ENCODE measurements at places on chromosomes 11 and 22. TPM values are rescaled to one million over a fixed set of nuclear protein-coding genes. Genes with fewer than 3 reads are reported as not detected.
A peak's percentile ranks its signal among the peaks of the same experiment; 100 is the strongest.

The ELFN2 gene
- polyA plus RNA-seq = 59.9 TPM

GRCh38 chr22:31044262-31044861, 36.8 kb upstream of the SMTN start:
- DNase-seq = no peak

GRCh38 chr11:121769191-121769590, 316.4 kb upstream of the SORL1-AS1 start:
- DNase-seq = no peak

DNA sequence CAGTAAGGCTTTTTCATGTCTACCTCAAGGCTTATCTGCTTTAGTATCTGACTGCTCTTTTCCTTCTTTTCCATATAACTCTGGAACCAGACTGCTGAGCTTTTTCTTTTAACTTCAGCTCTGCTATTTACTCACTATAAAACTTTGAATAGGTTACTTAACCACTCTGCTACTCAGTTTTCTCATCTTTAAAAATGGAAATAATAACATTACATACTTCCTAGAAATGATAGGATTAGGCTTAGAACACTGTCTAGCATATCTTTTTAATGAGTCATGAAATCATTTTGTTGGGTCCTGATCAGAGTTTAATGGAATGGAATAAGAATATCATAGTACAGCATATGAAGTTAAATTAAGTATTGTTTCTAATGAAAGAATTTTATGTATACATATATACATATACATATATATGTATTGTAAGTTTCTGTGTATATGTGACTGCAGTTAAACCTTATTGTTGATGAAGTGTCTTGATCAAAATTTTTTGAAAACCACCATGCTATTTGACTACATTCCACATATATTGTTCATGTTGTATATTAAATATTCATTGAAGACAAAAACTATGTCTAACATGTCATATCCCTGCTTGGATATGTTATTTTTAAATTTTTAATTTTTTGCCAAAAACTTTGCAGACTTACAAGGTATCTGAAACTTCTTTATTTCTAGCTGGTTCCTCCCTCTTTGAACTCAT, 120.2 kb downstream of the METTL15 start:
- no peak for DNase-seq

DNA sequence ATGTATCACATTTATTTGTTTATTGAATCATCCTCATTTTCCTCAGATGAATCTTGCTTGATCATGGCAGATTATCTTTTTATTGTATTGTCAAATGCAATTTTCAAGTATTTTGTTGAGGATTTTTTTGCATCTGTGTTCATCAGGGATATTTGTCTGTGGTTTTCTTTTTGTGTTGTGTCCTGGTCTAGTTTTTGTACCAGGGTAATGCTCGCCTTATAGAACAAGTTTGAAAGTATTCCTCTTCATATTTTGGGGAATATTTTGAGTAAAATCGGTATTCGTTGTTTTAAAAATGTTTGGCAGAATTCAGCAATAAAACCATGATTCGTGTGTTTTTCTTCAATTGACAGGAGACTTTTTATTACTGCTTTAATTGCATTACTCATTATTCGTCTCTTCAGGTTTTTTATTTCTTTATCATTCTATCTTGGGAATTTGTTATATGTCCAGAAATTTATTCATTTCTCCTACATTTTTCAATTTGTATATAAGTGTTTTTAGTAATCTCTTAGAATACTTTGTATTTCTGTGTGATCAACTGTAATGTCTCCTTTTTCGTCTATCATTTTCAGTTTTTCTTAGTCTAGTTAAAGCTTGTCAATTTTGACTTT, 113.4 kb upstream of the SERPIND1 start:
- DNase-seq = no peak

The NLRP10 gene
- not detected for polyA plus RNA-seq

GRCh38 chr11:117097389-117098268, 599 bp downstream of the SIK3 start:
- DNase-seq = peak; percentile 66

The OR4C45 gene
- polyA plus RNA-seq = not detected

- DNase-seq = no peak
Observed at GRCh38 chr11:74043450-74043849, 34.6 kb upstream of the UCP3 start.

The GLYATL2 gene
- 4.9 TPM for polyA plus RNA-seq

The ZC3H12C gene
- 10.4 TPM for polyA plus RNA-seq

The KCTD14 gene
- 3.2 TPM for polyA plus RNA-seq

GRCh38 chr11:11724994-11725393, 103.2 kb upstream of the GALNT18 start:
- no peak for DNase-seq

DNA sequence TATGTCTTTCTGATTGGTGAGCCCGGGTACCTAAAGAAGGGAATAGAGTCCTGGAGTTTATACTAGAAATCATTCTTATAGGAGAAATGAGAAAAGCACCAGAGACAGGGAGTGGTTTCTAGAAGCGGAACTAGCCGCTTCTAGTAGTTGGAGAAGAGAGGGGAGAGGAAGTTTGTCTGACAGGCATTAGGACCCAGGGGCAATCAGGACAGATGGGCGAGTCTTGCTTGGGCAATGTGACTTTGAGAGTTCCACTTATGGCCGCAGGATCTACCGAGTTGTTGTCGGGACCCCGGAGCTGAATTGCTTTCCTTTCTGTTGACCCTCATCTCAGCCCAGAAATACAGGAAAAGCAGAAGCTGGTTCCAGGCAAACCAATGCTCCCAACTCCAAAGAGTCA, 596.8 kb upstream of the CNTN5 start:
- no peak for DNase-seq

- DNase-seq = peak; percentile 64
Observed at GRCh38 chr22:27670701-27671412, 130.7 kb downstream of the MN1 start.

DNA sequence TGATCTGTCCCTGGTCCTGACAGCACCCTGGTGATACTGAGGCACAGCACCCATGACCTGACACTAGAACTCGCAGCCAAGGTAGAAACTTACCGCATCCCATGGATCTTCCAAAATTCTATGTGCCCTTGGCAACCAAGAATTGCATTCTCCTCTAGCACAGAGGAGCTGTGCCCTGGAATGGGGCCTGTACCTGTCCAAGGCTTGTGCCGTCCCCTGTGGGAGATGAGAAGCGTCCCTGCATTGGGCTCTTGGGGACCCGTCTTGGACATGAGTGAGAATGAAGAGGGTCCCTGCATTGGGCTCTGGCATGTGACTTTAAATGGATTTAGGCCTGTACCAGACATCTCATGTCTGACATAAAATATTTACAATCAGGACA, 67.1 kb downstream of the GGTLC2 start:
- DNase-seq = no peak

DNA sequence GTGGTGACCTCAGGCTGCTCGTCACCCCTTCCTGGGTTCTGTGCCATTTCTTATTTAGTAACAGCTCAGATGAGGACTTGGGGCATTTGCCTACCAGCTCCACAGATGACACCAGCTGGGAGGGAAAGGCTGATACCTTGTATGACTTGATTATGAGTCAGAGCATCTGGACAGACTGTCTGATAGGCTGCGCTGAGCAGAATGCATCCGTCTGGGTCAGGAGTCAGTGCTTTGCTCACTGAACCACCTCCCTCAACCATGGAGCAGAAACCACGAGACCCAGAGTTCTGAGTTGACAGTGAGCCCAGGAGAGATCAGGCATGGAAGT, 6.8 kb downstream of the ST14 start:
- DNase-seq = no peak

GRCh38 chr11:7564803-7565202, 51.0 kb downstream of the PPFIBP2 start:
- DNase-seq = no peak

GRCh38 chr11:47078751-47079521, 97.7 kb downstream of the ARFGAP2 start:
- no peak for DNase-seq

DNA sequence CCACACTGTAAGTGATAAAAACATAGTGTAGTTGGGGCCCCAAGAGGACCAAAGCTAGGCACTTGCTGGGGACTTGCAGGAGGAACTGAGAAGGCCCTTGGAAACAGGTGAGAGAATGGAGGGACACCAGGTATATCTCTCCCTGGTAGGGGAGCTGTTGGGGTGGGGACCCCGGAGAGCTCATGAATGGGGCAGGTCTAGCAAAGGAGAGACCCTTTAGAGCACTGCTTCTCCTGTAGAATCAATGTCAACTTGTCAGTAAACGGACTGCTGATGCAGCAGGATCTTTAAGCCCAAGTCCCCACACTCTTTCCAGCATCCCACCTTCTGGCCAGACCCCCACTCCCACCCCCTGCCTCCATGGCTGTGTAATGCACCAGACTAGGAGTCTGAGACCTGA, 109.6 kb upstream of the THY1 start:
- DNase-seq = no peak

- no peak for DNase-seq
Observed at GRCh38 chr22:41308544-41308947, 7.2 kb downstream of the ZC3H7B start.

The MS4A1 gene
- 0.21 TPM for polyA plus RNA-seq

DNA sequence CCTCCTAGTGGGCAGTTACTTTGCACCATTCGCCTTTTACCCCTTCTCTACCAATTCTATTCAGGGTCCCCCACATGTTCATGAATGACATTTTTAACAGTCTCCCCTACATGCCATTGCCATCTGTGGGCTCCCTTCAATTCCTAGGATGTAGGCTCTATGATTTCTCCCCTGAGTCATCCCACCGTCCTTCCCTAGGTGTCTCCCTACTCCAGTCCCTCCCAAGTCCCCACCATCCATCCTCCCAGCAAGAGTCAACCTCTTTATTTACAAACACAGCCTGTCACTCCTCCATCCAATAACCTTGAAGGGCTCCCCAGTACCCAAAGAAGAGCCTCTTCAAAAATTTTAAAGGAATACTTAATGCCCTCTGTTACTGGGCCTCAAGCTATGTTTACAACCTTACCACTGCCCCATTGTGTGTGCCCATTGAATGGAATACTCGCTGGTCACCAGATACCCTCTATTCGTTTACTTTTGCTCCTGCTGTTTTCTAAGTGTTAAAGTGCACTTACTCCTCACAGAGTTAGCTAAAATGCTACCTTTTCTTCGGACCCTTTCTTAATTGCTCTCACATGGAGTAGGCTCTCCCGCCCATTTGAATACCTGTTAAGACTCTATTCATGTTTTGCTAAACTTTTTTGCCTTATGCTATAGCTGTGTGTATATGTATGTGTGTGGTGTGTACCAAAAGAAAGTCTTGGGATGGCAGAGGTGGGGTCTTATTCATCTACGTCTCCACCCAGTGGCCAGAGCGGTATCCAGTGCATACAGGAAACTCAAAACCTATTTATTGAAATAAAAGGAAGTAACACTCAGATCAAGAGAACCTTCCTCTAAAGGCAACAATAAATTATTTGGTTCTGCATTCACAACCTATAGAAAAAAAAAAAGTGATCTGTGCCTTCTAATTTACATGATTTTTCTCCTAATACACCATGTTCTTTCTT, 235.8 kb upstream of the CCDC90B start:
- DNase-seq = peak; percentile 43

GRCh38 chr22:43133401-43133800, 9.8 kb downstream of the MCAT start:
- no peak for DNase-seq

The FREY1 gene
- polyA plus RNA-seq = not detected

GRCh38 chr11:15742626-15743519, 613.5 kb downstream of the SOX6 start:
- no peak for DNase-seq

- no peak for DNase-seq
Observed at GRCh38 chr11:44104481-44105294, 9.2 kb downstream of the EXT2 start.

DNA sequence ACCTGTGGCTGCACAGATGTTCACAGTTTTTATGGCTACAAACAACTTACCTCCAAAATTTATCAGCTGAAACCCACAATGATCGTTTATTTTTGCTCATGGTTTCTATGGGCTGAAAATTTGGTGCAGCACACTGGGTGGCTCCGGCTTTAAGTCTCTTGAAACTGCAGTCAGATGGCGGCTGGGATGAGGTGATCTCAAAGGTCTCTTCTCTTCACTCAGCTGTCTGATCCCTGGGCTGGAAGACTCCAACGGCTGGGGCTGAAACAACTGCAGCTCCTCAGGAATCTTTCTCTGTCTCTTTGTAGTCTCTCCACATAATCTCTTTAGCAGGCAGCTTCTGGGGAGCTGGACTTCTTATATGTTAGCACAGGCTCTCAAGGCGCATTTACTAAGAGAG, 117.3 kb upstream of the FAT3 start:
- DNase-seq = no peak

DNA sequence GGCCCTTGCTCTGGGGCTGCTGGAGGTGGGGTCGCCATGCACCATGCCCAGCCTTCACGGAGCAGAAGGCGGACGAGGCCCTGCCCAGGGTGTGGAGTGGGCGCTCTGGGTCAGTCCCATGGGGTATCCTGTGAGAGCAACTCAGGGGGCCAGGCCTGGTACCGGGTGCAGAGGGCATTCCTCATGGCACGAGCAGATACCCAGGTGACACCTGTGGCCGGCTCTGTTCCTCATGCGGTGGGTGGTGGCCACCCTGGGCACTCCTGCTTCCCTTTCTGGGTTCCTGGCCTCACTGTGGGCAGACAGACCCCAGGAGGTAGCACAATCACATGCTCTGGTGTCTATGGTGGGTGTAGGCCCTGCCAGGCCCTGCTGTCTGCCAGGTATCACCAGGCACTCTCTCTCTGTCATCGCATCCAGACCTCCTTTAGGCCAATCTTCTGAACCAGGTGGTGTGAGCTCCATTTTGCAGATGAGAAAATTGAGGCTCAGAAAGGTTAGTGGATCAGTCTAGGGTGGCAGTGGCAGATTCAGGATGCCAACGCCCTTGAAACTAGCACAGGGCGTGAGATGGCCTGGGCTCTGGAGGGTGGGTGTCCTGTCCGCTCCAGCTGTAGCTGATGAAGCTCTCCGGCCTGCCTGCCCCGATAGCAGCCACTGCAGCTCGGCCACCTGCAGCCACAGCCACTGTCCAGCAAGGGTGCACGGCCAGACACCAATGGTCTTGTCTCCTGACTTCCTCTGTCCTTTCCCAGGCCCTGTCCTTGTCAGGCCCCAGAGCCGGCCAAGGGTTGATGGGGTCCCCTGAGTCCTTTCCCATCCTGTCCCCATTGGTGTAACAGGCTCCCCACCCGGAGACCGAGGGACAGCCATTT, 15.1 kb downstream of the DGKZ start:
- DNase-seq = no peak

The B3GAT1 gene
- polyA plus RNA-seq = 142 TPM

The MS4A15 gene
- not detected for polyA plus RNA-seq

GRCh38 chr11:68383976-68384501, 71.6 kb downstream of the LRP5 start:
- DNase-seq = peak; percentile 81

DNA sequence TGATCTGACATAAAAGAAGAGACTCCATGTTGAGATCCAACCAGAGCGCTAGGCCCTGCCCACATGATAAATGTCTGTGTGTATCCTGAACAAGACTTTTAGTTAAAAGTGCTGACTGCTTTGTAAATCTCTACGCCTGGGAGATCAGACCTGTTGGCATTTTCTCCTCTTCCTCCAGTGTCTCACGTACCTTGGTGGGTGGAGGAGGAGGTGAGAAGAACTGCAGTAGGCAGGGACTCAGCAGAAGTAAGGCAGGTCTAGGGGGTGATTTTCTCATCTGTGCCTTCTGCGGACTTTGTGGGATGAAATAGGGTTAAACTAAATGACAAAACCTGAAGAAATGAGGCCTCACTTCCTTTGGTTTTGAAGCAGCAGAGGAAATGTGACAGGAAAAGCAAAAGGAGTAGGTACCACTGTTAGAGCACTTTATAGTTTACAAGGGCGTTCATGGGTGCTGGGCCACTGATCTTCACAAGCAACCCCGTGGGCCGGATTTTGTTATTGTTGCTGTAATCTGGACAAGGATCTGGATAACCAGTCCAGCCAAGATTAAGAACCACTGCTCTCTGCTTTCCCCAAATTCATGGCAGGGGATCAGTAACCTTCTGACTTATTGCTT, 36.7 kb upstream of the PLET1 start:
- DNase-seq = no peak

GRCh38 chr11:47533690-47534151, 19.2 kb downstream of the CELF1 start:
- no peak for DNase-seq

Data from spinal cord (tissue), 10 donors.